ENCODE measurements at places on chromosomes 2 and 18. TPM values are rescaled to one million over a fixed set of nuclear protein-coding genes. Genes with fewer than 3 reads are reported as not detected.

The KIF5C gene
- total RNA-seq = 16.2 TPM

The CERKL gene
- total RNA-seq = not detected

The ZBTB7C gene
- 0.09 TPM for total RNA-seq

The RASGRP3 gene
- total RNA-seq = 15.2 TPM

The PROKR1 gene
- total RNA-seq = not detected

The CHCHD5 gene
- total RNA-seq = 25.4 TPM

The NYAP2 gene
- not detected for total RNA-seq

The CRIM1 gene
- total RNA-seq = 12.6 TPM

The INO80B gene
- 39.5 TPM for total RNA-seq
